ENCODE measurements at places on chromosomes 16 and 17.

GRCh38 chr16:77618951-77619350 lies 103.4 kb upstream of the NUDT7 start:
- no peak for DNase-seq

DNA sequence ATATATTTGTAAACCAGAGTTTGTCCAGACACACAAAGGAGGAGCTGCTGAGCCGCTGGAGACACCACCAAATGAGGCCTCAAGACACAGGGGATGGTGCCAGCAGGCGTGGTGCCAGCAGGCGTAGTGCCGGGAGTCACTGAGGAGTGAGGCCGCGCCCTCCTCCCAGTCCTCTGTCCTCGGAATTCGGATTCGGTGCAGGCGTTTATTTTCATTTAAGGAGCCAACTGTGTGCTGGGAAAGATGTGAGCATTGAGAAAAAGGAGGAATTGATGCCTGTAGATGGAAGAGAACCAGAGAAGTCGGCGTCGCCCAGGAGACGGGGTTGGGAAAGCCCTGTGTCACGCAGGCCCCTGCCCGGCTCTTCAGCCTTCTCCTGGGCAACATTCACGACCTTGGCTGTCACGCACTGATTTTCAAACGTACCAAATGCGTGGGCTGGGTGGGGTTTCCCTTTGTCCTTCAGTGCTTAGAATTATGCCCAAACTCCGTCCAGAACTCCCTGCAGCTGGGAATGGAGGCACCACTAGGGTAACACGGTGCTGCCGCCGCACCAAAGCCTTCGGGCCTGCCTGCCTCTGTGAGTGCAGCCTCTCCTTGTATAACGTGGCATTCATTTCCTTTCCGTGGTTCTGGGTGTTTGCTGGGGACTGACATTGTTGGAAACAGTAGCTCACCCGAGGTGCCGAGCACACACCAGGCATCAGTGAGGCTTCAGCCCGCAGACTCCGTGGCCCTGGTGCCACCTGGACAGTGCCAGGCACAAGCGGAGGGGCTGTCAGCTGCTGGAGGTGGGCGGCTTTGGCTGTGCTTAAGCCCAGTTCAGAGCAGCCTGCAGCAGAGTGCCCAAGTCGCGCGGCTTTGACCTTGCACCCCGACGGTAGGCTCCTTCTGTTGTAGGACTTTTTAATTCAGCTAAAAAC lies 49.0 kb upstream of the CHMP6 start:
- DNase-seq: no peak

- no peak for DNase-seq
Measured at GRCh38 chr16:52914428-52914827, 138.3 kb downstream of the CHD9NB start.

- DNase-seq: no peak
Measured at GRCh38 chr17:49580981-49581647, 5.4 kb downstream of the NXPH3 start.

GRCh38 chr16:56246051-56246817 lies 54.9 kb downstream of the GNAO1 start:
- DNase-seq: no peak

DNA sequence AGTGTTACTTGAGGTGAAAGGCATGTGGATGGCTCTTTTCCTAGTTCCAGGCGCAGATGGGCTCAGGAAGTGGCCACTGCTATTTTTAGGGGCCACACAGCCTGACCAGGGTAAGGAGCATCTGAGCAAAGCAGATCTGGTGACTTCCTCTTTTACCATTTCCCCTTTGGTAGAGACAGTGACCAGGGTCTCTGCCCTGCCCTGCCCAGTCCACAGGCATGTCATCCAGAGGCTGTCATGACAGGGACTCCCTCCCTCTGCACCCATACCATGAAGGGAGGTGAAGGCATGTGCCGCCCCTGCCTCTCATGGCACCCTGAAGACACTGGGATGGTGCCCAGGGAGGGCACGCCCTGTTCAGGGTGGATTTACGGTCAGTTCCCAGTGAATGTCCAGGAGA lies 2.2 kb downstream of the PLA2G15 start:
- DNase-seq: no peak

GRCh38 chr16:68236137-68236825 lies 354 bp upstream of the ESRP2 start:
- peak; percentile 76 for DNase-seq

DNA sequence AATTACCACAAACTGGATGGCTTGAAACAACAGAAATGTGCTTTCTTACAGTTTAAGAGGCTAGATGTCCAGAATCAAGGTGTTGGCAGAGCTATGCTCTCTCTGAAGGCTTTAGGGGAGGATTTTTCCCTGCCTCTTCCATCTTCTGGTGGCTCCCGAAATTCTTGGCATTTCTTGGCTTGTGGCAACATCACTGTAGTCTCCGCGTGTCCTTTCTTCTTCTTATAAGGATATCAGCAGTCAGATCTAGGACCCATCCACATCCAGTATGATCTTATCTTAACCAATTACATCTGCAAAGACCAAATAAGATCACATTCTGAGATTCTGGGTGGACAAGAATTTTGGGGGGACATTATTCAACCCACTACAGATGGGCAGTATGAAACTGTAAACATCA lies 119.2 kb upstream of the PMFBP1 start:
- DNase-seq: no peak

DNA sequence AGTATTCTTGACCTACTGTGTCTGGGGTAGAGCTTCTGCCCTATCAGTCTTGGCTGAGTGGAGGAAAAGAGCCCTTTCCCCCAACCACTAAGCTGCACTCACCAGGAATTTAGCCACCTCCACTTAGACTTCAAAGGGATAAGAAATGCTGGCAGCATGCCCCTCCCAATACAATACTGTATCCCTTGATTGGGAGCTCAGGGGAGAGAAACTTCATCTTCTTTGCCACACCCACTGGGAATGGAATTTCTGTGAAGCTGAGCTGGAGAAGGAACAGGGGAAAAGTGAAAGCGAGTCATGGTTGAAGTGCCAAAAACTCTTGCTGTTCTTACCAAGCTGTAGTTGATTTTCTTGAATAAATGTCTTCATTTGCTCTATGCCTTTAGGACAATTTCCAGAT lies 68.8 kb downstream of the CEP112 start:
- no peak for DNase-seq

DNA sequence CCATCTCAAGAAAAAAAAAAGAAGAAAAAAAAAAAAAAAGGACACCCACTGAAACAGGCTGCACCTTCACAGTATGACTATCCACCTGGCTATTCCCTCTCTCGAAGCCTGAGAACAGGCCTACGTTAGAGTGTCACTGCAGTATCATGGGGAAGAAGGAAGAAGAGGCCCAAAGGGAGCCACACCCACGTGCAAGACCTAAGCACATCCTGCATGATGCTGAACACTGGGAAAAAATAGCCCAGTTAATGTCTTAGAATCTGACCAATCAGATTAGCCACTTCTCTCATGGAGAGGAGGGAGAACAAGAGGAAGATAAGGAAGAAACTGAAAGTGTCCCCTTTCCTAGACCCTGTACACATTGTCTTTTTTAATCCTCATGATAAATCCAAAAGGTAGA lies 19.5 kb upstream of the MED13 start:
- DNase-seq: no peak

GRCh38 chr16:81204798-81205680 lies 33.5 kb upstream of the BCO1 start:
- peak; percentile 66 for DNase-seq

DNA sequence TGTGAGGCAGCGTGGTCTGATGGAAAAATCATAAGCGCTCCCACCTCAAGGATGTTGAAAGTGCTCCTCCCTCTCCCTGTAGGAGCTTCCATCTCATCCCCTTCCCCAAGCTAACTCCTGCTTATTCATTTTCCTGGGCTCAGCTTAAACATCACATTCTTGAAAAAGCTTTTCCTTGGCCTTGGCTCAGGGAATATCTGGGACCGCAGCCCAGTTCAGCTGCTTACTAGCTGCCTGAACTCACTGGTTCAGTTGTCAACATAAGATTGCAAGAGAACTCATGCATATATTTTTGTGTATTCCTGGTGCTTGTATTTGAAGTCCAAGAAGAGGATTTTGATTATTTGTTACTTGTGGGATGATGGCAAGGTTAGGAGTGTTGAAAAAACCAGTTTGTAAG lies 91.5 kb downstream of the UTP18 start:
- DNase-seq: no peak

- DNase-seq: no peak
Measured at GRCh38 chr17:57406131-57406980, 150.0 kb downstream of the MSI2 start.

DNA sequence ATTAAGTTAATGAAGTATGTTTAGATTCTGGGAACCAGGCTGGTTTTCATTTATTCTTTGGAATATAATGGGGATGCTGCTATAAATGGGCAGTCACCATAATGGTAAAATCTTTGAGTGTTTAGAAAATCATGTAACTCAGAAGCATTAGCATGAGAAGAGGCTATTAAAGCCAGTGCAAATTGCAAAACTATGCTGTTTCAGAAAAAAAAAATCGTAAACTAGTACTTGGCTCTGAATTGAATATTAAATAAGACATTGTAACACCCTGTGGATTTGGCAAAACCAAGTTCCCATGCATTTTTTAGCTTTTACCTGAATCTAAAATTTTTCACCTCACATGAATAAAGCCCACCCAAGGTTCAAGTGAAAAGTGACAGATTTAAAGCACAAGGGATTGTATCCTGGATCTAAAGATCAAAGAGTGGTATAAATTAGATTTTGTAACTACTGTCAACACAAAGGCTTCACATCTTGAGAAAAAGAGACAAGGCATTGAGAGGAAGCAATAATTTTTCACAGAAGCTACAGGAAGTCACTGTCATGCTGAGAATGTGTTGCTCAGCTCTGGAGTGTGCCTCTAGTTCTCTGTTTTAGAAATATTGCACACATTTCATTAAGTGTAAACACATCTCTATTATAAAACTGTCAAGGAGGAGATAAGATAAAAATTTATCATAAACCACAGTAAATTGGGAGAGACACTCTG lies 142.2 kb downstream of the ABCA8 start:
- no peak for DNase-seq

- peak; percentile 23 for DNase-seq
Measured at GRCh38 chr17:37239690-37240334, 136.0 kb upstream of the C17orf78 start.

- no peak for DNase-seq
Measured at GRCh38 chr17:40327735-40328385, 18.9 kb downstream of the RARA start.

DNA sequence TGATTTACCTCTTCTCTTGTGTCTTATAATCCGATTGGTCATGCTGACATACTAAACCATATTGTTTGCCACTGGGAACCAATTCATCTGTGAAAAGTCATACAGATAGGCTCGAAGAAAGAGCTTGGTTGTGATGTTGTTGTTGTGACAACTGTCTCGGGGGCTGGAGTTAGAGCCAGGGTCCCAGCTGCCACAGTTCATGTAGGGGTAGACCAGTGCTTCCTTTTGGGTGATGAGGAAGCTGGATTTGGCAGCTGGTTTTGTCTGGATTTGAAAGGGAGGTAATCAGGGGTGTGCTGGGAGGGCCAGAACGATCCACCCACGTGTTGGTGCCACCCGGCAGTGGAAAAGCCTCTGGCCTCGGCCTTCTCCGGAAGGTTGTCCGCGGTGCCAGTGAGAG lies 438.1 kb downstream of the WWOX start:
- no peak for DNase-seq

DNA sequence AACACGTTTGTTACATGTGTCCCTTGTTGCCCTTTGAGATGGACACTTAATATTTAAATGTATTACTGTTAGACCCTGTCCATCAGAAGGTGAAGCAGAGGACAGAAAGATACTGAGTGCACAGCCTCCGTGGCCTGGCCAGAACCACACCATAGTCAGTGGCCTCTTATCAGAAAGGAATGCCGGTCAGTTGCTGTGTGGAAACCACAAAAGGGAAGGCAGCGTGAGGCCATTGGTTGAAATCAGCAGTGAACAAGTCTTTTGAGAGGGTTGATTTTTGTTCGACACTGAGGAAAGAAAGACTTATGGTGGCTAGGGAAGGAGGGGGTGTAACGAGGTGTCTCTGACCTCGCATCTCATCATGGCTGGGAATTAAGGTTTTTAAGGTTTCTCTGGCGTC lies 85.4 kb upstream of the CLEC18A start:
- DNase-seq: no peak
